MG63 (cell line): ENCODE measurements at places on chromosomes 3 and 15. TPM values are rescaled to one million over a fixed set of nuclear protein-coding genes. Genes with fewer than 3 reads are reported as not detected.

Gene SERPINI2
- total RNA-seq, result not detected in 2 replicates

Gene SEMA6D
- total RNA-seq, result 1.0 and 14.1 TPM in 2 replicates

Gene IL17RE
- 0.30 TPM in 1 of 2 replicates, not detected in the other for total RNA-seq

Gene BCL2A1
- total RNA-seq, result 6.0 TPM in 1 of 2 replicates, not detected in the other

Gene CHRNA5
- total RNA-seq, result 3.1 and 3.9 TPM in 2 replicates

Gene AP3B2
- 0.03 TPM in 1 of 2 replicates, not detected in the other for total RNA-seq

Gene CLRN1
- total RNA-seq, result not detected in 2 replicates

Gene SYNPR
- total RNA-seq, result not detected in 2 replicates

Gene TEX55
- total RNA-seq, result not detected in 2 replicates

Gene TRAK1
- 7.1 and 8.2 TPM in 2 replicates for total RNA-seq

Gene CPEB1
- total RNA-seq, result 14.1 and 32.7 TPM in 2 replicates
